Stimulated activated CD8-positive, alpha-beta memory T cell treated with anti-CD3 and anti-CD28 coated beads, Interleukin-4, amount 100 ng/mL, for 24 hours (primary cell): ENCODE measurements at places on chromosomes 2 and 18.

DNA sequence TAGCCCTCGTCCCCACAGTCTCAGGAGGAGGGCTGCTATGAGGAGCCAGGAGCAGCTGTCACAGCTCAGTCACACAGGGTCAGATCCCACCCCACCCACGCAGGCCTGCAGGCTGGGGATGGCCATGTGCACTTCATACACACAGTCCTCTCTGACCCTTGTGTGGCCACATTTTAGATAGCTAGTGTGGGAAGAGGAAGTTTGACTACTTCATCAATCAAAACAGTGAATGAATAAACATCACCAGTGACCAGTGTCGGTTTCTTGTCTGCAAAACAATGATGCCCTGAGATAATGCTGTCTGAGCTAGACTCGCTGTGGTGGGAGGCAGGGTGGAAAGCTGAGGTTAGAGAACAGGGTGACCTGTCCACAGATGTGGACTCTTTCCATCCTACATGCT, 107.1 kb downstream of the PIEZO2 start:
- DNase-seq = no peak

DNA sequence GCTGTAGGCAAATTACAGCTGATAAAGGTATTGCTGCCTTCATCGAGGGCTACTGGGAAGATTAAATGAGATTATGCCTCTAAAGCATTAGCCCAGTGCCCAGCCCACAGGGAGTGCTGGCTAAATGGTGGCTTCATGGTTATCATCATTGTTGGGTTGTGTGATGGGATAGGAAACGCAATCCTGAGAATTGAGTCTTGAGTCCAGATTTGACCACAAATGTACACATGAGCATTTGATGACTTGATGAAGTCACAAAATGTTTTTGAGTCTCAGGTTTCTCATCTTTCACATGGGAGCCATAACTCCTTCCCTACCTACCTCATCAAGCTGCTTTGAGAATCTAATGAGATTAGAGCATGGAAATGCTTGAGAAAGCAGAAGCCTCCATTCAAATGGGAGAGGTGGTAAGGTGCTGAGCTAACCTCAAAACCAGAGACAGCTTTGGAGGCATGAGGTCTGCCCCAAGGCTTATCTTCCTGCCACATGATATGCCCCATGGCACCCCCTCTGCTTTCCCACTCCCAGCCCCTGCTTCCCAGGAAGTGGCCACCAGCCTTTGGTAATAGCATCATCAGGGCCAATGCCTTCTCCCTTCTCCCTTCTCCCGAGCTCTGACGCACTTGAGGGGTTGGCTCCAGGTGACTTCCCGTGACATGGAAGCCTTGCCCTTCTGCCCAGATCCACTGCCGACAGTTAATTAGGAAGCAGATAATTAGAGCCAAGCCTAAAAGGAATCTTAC, 149.4 kb upstream of the EPAS1 start:
- DNase-seq = no peak

- no peak for DNase-seq
Measured at GRCh38 chr2:60252581-60253150, 300.8 kb downstream of the BCL11A start.

GRCh38 chr2:236818281-236819045, 248.8 kb downstream of the ACKR3 start:
- no peak for DNase-seq

- DNase-seq = no peak
Measured at GRCh38 chr2:132384491-132385151, 32.0 kb upstream of the GPR39 start.

DNA sequence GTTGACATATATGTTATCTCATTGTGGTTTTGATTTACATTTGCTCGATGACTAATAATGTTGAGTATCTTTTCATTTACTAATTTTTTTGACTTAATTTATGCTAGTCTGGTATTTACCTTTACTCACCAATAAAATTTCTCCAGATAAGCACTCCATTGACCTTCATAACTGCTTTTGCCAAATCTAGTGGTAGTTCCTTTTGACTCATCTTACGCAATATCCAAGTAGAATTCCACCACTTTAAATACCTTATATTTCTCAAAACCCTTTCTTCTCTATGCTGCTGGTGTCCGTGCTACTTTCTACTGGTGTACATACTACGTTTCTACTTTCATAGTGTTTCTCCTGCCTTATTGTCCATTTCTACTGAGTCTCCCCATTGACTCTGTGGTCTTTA, 407.6 kb upstream of the SPHKAP start:
- DNase-seq = no peak

- no peak for DNase-seq
Measured at GRCh38 chr18:49285627-49286026, 174.8 kb downstream of the DYM start.

- DNase-seq = no peak
Measured at GRCh38 chr2:2127467-2127866, 203.6 kb downstream of the MYT1L start.

- no peak for DNase-seq
Measured at GRCh38 chr2:12819721-12820120, 103.0 kb downstream of the TRIB2 start.

DNA sequence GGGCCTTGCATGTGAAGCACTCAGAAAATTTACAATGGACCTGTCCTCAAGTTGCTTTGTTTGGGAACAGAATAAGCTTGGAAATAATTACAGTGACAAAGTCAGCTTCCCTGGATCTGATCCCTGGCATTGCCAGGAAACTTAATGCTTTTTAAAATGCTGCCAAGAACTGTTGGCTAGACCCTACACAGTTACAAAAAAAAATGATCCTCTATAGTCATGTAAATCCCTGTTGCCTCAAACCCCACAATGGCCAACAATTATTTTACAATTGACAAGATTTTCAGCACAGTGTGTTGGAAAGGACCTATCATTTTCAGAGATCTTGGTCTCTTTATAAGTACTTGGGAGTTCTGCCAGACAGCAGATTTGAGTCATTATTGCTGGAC, 470.4 kb upstream of the ACVR2A start:
- DNase-seq = no peak

DNA sequence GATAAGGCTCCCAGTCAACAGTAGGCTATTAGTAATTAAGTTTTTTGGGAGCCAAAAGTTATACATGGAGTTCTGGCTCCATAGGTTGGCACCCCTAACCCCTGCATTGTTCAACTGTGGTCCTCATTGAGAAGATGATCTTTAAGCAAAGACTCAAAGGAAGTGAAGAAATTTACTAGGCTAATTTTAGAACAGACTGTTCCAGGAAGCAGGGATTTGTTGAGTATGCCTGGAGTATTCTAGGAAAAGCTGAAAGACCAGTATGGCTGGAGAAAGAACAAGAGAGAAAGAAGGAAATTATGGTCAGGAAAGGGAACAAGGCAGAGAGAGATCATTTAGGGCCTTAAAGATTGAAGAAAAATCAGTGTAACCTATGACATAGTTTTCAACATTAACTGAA, 125.1 kb downstream of the PMAIP1 start:
- DNase-seq = no peak

DNA sequence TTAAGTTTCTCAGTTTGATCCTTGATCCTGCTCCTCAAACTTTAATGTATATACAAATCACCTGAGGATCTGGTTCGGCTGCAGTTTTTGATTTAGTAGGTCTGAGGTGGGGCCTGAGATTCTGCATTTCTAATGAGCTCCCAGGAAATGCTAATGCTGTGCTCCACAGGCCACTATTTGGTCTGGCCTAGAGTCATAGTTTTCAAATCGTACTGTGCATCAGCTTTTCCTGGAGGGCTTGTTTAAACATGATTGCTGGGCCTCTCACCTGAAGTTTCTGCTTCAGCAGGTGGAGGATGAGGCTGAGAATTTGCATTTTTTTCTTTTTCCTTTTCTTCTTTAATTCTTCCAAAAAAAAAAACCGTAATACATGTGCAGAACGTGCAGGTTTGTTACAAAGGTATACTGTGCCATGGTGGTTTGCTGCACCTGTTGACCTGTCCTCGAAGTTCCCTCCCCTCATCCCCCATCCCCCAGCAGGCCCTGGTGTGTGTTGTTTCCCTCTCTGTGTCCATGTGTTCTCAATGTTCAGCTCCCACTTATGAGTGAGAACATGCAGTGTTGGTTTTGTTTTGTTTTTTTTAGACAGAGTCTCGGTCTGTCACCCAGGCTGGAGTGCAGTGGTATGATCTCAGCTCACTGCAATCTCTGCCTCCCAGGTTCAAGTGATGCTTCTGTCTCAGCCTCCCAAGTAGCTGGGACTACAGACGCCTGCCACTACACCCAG, 42.2 kb upstream of the CD28 start:
- no peak for DNase-seq

GRCh38 chr2:240835528-240835927, 15.5 kb upstream of the KIF1A start:
- no peak for DNase-seq

- DNase-seq = no peak
Measured at GRCh38 chr2:26246818-26247217, 2.1 kb downstream of the HADHB start.

GRCh38 chr2:63189026-63189425, 138.4 kb downstream of the OTX1 start:
- no peak for DNase-seq

- no peak for DNase-seq
Measured at GRCh38 chr18:79579807-79580497, 99.7 kb upstream of the CTDP1 start.

DNA sequence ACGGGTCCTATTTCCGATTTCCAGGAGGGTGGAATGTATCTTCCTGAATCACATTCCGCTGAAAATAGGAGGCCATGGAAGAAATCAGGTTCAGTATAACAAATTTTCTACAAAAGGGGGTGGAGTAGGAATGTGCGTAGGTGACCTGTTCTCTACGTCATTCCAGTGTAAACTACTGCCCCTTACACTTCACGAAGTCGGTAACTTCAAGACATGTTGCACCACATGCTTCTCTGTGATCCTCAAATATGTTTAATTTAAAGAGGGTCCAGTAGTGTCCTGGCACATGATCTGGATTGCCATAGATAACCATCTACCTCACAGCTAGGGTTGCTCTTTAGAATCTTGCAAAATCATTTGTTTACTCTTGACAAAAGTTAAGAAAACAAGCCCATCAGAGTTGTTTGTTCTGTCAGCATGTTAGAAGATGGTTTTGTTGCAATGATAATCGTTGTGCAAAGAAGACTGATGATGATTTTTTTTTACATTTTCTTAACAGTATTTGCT, 7.5 kb upstream of the CPS1 start:
- DNase-seq = no peak

DNA sequence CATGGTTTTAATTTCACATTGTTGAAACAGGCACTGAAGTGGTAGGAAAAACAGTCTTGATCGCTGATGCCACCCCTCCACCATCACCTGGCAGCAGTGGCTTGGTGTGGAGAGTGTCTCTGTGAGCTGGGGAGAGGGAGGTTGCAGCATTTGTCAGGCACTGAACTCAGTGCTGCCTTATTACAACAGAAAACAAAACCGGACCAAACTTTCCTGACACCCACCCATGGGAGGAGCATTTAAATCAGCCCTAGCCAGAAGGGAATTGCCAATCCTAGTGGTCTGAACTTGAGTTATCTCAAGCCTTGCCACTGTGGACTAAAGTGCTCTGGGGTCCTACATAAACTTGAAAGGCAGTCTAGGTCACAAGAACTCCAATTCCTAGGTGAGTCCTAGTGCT, 103.0 kb upstream of the LGALSL start:
- DNase-seq = no peak

DNA sequence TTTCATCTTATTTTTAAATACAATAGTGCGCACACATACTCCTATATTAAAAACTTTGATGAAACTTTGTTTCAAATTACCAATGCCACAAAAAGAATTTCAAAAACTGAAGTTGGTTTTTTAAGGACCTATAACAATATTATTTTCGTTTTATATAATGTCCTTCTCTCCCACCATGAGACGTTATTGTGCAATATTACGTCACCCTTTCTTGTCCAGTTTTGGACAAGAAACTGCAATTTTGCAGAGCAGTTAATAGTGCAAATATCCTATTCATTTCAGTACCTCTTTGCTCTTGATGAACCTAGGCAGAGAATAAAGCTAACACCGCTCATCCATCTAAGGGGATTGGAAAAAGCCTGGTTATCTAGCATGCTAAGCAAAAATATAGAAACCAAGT, 9.7 kb upstream of the ZNF516 start:
- DNase-seq = no peak

DNA sequence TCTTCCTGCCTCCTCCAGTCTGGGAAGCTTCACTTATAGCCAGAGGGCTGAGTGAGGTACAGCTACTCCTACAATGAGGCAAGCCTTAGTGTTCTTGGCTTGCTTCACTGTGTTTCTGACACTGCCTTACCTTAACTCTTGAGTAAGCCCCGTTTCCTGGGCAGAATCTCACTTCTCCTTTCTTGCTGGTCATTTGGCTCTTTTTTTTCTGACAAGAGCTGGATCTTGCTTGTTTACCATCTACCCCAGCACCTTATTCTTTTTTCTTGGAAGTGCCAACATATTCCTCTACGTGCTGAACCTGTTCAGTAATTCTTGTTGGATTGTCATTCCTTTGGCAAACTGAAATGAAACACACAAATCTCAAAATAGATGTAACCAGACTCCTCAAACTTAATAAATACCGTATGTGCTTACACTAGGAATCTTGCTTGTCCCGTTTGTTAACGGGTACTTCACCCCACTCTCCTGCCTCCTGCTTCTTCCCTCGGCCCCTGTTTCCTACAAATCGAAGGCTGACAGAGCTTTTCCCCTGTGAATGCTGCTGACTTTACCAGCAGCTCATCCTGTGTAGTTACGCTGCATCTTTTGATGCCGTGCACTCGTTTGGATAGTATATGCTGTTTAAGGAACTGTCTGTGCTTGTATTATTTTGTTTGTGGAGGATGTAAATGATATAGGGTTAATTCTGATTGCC, 132.2 kb downstream of the FMNL2 start:
- no peak for DNase-seq

DNA sequence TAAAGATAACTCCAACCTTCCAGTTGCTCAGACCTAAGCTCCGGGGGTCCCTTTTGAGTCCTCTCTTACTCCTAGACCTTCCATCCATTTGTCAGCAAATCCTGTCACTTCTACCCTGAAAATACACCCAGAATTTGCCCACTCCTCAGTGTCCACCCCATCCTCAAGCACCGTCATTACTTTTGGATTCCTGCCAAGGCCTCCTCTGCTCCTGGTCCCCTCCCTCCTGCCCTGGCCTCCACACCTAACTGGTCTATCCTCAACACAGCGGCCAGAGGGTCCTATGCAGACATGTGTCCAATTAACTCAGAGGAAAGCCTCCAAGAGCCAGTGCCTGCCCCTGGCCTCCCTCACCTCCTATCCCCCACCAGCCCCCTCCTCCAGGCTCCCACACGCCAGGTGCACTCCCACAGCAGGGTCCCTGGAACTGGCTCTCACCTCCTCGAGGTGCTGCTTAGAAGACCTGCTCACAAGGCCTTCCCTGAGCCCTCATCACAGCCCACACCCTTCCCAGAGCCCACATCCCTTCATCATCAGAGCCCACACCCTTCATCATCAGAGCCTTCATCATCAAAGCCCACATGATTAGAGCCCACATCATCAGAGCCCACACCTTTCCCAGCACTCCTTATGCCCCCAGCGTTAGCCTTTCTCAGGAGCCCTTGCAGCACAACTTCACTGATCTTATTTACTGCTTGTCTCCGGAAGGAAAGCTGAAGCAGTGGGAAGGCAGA, 20.4 kb downstream of the FAM178B start:
- no peak for DNase-seq

- DNase-seq = no peak
Measured at GRCh38 chr2:72255540-72255939, 107.9 kb upstream of the CYP26B1 start.
